ENCODE measurements at places on chromosomes 12 and 14.

GRCh38 chr12:28318273-28318672 is 128.0 kb downstream of the CCDC91 start:
- no peak for DNase-seq

DNA sequence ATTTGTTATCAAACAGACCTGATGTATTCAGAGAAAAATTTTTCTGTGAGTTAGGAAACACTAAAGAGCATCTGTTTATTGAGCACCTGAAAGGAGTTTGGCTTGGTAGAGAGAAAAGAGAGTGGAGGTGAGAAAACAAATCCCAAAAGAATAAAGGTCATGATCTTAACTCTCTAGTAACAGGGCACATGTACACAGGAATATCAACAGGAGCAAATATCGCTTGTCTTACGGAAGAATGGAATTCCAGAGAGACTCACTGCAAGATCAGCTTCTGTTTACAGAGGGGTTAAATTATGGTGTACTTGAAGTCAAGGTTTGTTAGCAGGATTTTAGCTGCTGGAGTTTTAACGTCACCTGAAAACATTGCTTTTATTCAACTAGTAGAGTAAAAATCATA is 78.8 kb downstream of the SPPL3 start:
- no peak for DNase-seq

DNA sequence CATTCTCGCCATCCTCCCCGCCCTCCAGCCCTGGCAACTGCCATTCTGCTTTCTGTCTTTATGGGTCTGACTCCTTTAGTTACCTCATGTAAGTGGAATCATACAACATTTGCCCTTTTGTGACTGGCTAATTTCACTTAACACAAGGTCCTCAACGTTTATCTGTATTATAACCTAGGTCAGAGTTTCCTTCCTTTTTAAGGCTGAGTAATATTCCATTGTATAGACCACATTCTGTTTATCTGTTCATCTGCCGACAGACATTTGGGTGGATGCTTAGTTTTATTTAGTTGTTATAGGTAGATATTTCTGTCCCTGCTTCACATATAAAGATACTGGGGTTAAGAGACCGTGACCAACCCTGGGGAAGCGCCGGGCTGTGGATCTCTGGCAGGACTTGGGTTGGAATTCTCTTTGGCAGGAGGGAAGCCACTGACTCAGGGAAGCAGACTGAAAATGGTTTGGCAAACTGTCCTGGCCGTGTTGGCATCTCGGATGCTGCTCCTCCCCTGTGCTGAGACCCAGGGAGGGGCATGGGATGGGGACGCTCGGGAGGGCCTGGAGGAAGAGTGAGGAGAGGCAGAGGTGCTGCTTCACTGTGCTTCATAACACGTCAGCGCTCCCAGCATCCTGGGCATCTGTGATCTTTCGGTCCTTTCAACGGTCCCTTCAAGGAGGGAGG is 38.9 kb downstream of the TEAD4 start:
- DNase-seq, result no peak

- no peak for DNase-seq
Measured at GRCh38 chr12:61452076-61452475, 808.1 kb upstream of the USP15 start.

DNA sequence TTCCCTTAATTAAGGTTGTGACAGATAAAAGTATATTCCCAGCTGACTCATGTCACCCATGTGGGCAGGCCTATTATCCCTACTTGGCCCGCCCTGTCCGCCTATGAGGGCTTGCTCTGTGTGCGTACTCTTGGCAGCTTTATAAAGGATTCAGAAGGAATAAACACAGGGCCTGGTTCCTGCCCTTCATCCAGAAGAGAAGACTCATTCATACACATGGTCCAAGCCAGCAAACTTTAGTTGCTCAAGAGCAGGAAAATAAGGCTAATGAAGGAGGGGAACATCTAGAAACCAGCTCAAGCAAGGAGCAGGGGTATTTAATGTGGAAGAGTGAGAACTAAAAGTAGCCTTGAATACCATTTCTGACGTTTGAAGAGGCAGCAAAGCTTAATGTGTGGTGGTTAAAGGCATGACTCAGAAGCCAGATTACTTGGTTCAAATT is 141.9 kb downstream of the CRADD start:
- no peak for DNase-seq

DNA sequence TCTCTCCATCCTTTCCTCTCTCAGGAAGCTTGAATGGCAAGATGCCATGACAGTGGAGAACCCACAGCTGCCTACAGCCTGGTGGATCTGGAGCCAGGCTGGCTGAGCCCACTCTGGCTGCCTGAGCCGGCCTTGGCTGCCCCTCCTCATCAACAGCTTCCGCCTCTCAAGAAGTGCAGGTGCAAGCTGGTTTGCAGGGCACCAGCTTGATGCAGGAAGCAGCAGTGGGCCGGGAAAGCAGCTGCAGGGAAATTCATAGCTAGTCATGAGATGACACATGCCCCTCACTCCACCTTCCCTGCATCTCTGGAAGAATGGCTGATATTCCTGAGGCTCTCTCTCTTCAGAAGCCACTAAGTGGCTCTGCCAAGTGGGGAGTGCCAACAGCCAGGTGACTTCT is 289.1 kb downstream of the RPS29 start:
- DNase-seq, result no peak

DNA sequence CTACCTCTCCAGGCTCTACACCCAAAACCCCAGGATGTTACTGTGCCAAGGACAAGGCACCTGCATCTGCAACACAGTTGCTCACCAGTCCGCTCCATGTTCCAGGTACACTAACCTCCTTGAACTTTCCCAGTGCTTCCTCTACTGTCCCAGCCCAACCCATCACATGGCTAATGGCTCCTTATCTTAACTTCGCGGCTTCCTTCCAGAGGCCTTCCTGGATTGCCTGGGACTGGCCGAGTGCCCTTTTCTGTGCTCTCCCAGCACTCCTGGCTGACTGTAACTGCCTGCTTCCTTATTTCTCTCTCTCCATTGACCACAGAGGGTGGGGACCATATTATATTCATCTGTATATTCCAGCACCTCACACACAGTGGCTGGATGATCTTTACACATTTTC is 20.9 kb downstream of the POMT2 start:
- DNase-seq, result no peak

GRCh38 chr12:7542046-7542445 is 38.5 kb upstream of the CD163 start:
- peak; percentile 22 for DNase-seq

DNA sequence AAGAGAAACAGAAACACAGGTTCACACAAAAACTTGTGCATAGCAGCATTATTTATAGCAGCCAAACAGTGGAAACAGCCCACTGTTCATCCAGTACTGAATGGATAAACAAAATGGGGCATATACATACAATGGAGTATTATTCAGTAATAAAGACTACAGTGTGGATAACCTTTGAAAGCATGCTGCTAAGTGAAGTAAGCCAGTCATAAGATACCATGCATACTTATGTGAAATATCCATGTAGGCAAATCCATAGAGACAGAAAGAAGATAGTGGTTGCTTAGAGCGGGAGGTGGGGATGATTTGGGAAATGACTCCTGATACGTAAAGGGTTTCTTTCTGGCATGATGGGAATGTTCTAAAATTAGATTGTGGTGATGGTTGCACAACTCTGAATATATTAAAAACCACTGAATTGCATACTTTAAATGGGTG is 99.4 kb downstream of the CRADD start:
- DNase-seq, result no peak

DNA sequence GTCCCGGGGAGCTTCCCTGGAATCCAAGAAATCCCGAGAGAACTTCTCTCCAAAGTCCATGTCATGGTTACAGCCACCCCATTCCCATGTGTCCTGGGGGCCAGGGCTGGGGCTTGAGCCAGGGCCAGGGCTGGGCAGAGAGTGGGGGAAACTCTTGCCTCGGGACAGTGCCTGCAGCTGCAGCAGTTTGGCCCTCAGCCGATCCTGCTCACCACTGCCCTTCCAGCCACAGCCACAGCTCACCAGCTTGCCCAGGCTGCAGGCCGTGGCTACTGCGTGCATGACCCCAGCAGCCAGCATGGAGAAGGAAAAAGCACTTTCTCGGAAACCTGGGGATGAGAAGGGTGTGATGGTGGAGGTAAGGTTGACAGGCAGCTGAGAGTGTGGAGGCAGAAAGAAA is 3.5 kb downstream of the WNT10B start:
- no peak for DNase-seq

- no peak for DNase-seq
Measured at GRCh38 chr14:55867719-55868118, 250.5 kb upstream of the PELI2 start.

GRCh38 chr14:56065621-56066290 is 52.5 kb upstream of the PELI2 start:
- DNase-seq, result no peak

GRCh38 chr12:31362759-31363415 is 36.9 kb upstream of the SINHCAF start:
- no peak for DNase-seq

DNA sequence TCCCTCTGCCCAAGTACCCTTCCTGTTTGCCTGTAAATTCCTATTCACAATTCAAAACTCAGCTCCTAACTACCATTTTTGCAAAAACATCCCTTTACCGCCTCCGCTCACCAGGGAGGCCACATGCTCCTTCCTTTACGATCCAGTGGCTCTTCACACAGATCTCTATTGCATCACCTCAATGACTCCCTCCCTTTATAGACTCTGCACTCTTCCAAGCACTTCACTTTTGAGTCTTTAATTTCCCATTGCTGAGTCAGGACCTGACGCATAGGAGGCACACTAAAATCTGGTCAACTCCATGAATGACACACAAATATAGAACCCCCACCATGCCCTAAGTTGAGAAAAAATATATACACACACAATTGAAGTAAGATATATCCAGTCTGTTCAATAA is 45.9 kb downstream of the PPP1R13B start:
- no peak for DNase-seq

Measured in posterior cingulate gyrus (tissue), 11 donors.